ENCODE measurements at places on chromosomes 11 and 22.
A peak's percentile ranks its signal among the peaks of the same experiment; 100 is the strongest.

DNA sequence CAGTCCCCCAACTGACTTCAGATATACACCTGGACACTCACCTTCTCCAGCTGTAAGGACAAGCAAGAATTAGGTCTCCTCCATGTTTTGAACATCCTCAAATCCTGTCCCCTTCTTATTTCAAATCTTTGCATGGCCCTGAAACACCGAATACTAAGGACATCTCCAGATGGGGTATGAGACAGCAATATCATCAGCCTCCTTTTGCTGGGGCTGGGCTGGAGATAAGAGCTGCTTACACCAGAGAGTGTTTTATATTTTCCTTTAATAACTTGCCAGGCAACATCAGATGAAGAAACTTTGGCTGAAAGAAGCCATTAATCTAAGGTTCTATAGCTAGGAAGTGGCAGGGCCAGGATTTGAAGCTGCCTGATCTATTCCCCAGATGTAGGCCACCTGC lies 21.6 kb downstream of the TUG1 start:
- no peak for DNase-seq

DNA sequence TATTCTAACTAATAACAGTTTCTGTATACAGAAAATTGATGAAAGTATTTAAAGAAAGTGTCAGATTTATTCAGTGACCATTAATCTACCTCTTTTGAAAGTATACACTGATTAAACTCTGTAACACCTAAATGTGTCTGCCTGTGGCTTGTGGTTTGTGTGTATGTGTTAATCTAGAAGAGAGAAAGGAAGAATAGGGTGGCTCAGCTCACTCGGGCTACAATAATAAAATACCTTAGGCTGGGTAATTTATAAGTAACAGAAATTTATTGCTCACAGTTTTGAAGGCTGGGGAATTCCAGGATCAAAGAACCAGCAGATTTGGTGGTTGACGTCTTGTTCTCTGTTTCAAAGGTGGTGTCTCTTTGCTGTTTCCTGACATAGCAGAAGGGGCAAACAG lies 13.6 kb upstream of the OR5AS1 start:
- no peak for DNase-seq

DNA sequence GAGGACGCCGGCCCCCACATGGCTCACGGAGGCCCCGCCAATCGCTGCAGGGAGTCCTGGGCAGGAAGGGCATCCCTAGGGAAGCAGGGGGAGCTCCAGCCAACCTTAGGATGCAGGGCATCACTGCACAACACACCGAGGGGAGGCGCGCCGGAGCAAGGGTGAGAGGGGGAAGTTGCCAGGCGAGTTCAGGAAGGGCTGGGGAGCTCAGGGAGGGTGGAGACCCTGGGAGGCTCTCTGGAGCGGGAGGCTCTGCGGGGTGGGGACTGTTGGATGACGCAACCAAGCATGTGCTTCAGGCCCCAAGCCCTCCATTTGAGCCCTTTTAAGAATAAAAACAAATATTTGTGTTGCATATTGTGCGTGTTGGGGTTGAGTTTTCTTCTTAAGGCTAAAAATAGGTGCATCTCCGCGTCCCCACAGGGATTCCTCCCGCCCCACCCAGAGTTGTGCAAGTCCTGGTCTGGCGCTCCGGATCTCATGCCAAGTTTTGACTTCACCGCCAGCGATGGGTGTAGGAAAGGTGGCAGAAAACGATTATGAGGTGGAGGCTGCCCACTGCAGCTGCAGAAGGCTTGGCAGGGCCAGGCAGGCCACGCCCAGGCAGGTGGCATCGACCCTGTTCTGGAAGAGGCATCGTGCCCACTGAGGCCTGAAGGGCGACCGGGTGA lies 65.2 kb downstream of the WNT7B start:
- peak; percentile 79 for DNase-seq

DNA sequence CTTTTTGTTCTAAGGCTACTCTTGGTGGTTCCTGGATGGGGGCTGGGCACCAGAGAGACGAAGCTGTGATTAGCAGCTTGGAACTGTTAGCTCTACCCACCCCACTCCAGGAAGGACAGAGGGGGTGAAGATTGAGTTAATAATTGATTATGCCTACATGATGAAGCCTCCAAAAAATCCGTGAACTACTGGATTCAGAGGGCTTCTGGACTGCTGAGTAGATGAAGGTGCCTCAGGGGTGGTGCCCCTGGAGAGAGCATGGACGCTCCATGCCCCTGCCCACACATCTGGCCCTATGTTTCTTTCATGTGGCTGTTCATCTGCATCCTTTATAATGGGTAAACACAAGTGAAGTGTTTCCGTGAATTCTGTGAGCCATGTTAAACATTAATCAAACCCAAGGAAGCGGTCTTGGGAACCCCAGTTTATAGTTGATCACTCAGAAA lies 47.3 kb upstream of the CYP2D6 start:
- no peak for DNase-seq

DNA sequence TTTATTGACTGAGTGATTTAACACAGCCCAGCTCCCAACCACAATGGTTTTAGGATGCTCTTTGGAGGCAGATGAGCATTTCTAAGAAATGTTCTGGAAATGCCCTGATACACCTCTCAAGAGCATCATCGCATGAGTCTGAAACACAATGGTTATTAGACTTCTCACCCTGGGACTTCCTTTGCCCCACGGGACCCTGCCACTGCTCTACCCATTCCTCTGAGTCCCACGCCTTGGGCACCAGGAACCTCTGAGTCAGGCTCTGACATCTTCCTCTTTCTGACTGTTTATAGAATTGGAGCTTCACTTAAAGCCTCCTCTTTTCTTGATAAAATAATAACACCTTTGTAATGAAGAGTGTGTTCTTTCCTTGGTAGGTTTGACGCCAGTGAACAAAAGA lies 85.6 kb upstream of the PARVA start:
- no peak for DNase-seq

- DNase-seq, result no peak
Measured at GRCh38 chr11:127925475-127925874, 661.9 kb downstream of the ETS1 start.

DNA sequence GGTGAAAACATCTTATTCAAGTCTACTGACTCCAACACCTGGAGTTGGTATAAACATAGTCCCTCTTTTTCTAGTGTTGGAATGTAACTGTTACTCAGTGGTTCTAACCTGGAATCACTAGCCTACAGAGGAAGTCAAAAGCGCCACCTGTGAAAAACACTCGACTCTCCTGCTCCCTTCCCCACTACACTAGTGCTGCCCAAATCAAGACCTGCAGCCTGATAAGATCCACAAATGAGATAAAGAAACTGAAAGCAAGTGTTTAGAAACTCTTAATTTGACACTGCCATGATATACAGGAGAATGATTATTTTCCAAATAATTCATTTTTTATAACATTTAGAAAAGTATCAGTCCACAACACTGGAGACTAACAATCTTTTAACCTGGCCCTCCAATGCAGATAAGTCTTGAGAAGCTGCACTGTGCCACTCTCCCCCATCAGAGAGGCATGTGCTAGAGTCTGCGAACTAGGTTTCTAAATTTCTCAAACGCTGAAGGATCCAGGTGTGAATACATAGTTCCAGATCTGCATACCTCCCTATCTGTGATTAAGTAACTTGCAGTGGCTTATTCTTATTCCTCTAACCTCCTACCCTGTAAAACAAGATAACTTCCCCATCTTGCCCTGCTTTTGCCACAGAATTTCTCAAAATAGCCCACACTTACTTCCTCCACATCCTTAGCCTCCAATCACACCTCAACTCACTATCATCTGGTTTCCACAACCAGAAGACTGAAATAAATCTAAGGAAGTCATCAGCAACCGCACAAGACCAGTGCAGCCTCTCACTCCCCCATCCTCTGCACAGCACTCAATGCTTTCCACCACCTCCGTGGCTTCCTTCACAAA lies 88.1 kb downstream of the RRAS2 start:
- no peak for DNase-seq

DNA sequence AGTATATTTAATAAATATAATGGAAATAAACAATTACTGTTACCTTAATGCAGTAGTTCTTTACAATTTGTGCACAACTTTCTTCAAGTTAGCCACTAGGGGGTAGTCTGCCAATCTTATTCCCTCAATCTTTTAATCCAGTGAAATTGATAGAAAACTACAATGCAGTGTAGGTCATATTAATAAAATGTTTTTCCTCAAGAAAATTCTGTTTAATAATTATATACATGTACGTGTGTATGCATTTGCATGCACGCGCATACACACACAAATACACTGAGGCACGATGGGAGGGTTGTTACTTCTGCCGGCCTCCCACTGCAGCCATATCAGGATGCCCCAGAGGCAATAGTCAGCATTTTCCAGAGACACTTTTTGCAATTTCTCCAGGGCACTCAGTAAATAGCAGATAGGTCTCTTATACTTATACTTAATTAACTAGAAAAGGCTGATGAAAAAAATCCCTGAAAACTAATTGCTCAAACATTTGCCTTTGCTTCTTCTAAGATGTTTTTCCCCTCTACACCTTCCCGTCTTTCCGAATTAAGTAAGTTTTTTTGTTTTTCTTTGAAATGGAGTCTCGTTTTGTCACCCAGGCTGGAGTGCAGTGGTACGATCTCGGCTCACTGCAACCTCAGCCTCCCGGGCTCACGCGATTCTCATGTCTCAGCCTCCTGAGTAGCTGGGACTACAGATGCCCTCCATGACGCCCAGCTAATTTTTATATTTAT lies 3.1 kb downstream of the GAB2 start:
- DNase-seq, result no peak

- no peak for DNase-seq
Measured at GRCh38 chr11:92546603-92547002, 322.0 kb downstream of the FAT3 start.

DNA sequence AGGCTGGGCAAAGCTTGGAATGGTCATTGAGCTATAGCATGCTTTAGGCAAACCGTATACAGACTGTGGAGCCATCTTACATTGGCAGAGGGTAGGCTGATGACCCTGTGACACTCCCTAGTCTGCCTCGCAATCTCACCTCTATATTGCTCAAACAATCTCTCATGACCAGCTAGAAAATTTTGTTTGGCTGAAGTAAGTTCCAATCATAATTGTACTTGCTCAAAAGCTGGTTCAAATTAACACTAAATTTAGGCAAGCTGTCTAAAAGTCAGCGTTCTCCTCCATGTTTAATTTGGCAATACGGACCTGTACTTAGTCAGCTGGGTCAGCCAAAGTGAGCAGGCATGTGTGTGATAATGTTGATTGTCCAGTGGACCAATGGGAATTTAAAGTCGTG lies 133.0 kb downstream of the SWAP70 start:
- no peak for DNase-seq

- DNase-seq, result no peak
Measured at GRCh38 chr11:58726737-58727414, 4.9 kb downstream of the GLYAT start.

Data from NCI-H2081 (cell line).